ENCODE measurements at places on chromosomes 4 and X.

- no peak for DNase-seq
Observed at GRCh38 chr4:140707325-140707724, 48.9 kb downstream of the TBC1D9 start.

DNA sequence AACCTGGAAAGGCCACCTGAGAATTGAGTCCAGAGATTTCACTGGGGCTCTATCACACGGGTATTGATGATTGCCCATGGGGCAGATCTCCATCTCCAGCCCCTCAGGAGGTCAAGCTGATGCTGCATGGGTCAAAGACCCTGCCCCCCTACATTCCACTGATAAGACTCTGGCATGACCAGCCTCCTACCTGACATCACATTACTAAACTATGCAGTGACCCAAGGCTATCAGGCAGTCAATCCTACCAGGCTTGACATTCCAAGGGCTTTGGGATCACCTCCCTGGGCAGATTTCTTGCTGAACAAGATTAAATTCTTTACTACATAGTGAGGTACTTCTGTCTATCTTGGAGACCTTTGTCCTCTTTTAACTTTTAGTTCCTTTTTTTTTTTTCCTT is 192.7 kb upstream of the STS start:
- DNase-seq = no peak

GRCh38 chr4:81255524-81255923 is 40.5 kb upstream of the PRKG2 start:
- no peak for DNase-seq

DNA sequence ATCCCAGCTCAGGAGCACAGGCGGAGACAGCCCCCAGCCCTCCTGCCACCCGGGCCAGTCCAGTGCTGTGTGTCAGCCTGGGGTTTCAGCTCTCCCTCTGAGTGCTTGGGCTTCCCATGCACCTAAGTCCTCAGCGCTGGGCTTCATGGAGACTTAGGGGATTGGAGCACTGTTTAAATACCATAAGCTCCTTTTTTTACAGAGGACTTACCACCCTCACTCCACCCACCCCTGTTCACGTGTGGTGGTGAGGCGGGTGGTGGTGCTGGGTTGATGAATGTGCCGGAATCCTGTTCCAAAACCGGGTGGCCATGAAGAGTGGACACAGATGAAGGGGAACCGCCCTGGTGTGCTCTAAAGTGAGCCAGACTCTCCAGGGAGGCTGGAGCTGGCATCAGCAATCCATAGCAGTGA is 66.9 kb downstream of the PSAPL1 start:
- DNase-seq = no peak

- DNase-seq = no peak
Observed at GRCh38 chrX:13432414-13433297, 112.8 kb upstream of the ATXN3L start.

- no peak for DNase-seq
Observed at GRCh38 chrX:17415242-17415810, 40.3 kb downstream of the NHS start.

DNA sequence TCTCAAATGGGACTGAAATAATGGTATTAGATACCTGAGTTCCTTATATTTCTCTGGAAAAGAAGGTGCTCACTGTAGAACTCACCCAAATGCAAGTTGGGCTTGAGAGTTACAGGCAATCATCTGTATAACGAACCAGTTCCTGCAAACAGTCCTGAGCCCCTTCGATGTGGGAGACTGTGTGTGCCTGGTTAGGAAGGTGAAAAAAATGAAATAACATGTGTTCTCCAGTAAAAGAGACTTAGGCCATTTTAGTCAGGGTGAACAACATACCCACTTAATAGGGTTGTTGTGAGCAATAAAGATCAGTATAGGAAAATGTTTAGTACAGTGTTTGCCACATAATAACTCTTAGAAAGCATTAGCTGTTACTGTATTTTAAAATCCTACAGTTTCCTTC is 23.4 kb downstream of the STIM2 start:
- no peak for DNase-seq

DNA sequence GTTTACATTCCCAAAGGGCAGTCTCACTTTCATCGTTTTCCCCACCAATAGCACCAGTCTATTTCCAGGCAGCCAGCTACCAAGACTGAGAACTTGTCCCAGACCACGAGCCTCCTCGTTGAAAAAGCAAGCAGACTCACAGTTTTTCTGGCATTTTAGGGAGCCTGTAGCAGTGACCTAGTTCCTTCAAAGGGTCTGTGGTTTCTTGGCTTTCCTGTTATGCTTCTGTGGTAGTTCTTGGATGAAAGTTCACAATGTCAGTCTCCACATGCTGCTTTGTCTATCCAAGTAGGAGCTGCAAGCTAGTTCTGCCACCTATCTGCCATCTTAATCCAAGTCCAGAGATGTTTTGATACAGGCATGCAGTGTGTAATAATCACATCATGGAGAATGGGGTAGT is 151.6 kb upstream of the ZC4H2 start:
- no peak for DNase-seq

GRCh38 chr4:91840359-91840758 is 463.4 kb upstream of the GRID2 start:
- no peak for DNase-seq

GRCh38 chr4:1210241-1210841 is 38.0 kb upstream of the SPON2 start:
- DNase-seq = no peak

DNA sequence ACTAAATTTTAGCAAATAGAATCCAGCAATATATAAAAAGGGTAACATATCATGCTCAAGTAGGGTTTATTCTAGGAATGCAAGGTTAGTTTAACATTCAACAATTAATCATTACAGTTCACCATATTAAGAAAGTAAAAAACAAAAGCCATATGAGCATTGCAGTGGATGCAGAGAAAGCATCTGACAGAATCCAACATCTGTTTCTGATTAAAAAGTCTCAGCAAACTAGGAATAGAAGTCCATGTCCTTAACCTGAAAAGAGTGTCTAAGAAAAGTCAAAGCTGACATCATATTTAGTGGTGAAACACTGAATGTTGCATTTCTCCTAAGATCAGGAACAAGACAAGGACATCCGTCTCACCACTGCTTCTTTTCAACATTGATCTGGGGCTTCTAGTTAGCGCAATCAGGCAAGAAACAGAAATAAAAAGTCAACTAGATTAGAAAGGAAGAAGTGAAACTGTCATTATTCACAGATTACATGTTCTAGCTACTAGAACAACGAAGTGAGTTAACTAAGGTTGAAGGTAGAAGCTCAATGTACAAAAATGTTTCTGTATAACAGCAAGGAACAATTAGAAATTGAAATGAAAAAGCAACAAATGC is 49.3 kb downstream of the MRPL1 start:
- DNase-seq = no peak

- no peak for DNase-seq
Observed at GRCh38 chrX:1341545-1342184, 5.1 kb downstream of the IL3RA start.

- DNase-seq = no peak
Observed at GRCh38 chr4:185304944-185305690, 90.6 kb downstream of the LRP2BP start.

DNA sequence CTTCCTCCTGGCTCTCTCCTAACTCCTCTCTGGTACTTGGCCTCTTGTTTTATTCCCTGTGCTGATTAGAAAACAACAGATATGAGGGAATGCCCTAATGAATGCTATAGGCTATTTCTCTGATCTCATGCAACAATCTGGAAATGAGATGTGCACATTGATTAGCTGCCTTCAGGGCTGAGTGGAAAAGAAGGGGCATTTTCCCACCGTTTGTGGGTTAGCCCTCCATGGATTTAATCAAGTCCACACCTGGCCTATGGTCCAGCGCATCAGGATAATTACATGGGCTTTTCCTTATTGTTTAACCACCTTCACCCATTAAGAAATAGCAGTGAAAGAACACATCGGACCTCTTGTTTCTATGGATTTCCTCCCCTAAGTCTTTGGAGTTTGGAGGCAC is 70.0 kb downstream of the CAPN6 start:
- DNase-seq = no peak

DNA sequence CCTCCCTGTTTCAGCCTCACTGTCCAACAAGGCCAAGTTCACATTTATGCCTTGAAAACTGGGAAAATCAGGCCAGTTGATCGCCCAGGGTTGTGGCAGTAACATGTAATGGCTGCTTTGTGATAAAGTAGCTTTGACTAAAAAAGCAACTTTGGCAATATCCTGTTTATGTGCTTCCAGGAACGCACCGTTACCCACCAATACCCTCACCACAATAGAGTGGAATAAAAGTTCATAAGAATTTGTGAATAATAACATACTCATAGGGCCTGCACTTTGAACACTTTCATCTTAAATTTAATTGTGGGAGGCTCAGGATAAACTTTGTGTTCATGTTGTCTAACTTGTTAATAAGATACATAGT is 80.7 kb upstream of the MAML3 start:
- no peak for DNase-seq

GRCh38 chr4:86569103-86569870 is 24.8 kb upstream of the PTPN13 start:
- DNase-seq = no peak

GRCh38 chr4:134531013-134531412 is 329.4 kb upstream of the PABPC4L start:
- no peak for DNase-seq

DNA sequence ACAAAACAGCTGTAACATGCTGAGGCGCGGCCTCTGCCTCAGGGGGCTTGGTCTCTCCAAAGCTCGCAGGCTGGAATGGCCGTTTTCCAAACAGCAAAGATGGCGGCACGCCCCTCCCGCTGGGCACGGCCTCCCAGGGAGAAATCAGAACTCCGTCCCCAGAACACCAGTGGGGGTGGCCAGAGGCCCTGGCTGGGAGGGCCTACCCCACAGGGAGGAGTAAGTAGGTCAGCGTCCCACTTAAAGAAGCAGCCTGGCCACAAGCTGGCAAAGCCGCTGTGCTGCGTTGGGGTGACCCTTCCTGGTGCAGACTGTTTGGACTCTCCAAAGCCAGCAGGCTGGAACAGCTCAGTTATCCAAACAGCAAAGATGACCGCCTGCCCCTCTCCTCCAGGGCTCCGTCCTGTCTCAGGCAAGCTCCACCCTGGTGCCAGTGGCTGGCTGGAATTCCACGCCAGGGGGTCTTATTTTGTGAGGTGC is 862.8 kb downstream of the TRIML1 start:
- DNase-seq = no peak

GRCh38 chr4:56050625-56051024 is 101.9 kb downstream of the CEP135 start:
- DNase-seq = no peak

DNA sequence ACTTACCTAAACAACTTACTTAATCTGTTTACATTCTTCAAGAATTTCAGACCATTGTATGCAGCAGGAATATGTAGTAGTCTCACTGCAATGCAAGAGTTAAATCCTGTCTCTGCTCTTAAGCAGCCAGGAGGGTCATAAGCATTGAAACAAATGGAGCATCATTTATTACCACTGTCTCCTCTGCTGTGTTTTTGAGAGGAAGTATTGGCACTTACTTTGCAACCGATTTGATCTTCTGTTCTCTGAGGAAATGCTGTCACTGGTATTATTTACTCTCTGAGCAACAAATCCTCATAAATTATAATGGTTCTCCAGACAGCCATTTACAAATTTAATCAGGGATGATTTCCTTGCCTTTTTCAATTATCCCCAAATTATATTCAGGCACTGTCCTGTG is 1367.1 kb downstream of the STIM2 start:
- DNase-seq = no peak

- DNase-seq = no peak
Observed at GRCh38 chrX:151821226-151821625, 86.7 kb downstream of the CNGA2 start.

- DNase-seq = no peak
Observed at GRCh38 chr4:4311193-4311592, 21.1 kb downstream of the ZBTB49 start.

DNA sequence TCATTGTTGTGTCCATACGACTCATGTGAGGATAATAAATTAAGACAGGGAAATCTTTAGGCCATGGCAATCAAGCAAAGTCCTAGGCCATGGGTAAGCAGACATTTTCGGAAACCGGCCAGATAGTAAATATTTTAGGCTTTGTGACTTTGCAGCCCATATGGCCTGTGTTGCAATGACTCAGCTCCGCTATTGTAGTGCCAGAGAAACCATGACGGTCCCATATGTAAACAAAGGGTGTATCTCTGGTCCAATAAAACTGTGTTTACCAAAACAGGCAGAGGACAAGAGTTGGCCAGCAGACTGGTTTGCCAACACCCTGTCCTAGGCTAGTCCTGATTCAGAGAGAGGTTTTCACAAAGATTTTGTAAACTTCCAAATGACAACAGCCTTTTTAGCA is 5.0 kb downstream of the FAM114A1 start:
- no peak for DNase-seq

DNA sequence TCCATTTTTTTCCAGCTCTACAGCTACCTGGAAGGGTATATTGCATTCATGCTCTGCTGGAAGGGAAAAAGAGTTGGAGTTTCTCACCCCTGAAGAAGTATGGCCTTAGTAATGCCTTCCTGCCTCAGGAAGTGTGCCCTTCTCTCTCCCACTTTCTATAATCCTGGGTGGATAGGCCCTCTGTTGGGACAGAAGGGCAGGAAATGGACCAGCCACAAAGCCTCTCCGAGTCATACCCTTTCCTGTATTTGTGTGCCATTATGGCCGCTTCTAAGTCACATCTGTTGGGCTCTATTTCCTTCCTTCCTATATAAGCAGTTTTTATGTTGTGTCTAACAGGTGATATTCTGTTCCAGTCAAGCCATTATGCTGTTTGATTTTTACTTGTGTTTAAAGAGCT is 74.8 kb upstream of the SMARCA5 start:
- DNase-seq = no peak

GRCh38 chr4:41136456-41136855 is 77.9 kb downstream of the APBB2 start:
- DNase-seq = no peak

- DNase-seq = no peak
Observed at GRCh38 chrX:12685541-12685940, 105.7 kb upstream of the PRPS2 start.

DNA sequence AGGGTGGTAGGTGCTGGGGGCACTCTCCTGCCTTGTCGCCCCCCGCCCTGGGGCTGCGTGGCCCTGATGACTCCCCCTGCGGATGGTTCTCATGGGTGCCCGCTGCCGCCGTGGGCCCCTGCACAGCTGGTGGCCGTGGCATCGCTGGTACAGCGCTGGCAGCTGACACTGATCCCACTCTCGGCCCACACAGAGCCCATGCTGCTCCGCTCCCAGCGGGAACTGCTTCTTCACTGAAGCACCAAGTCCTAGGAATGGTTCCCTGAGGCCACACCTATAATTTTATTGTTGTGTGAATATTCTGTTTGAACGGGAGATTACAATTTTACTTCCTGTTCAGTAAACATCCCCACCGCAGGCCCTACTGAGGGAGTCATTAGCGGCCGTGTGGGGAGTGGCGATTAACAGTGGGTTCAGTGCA is 138.6 kb upstream of the NKX1-1 start:
- DNase-seq = peak; percentile 35

GRCh38 chrX:65528293-65528692 is 6.3 kb downstream of the LAS1L start:
- DNase-seq = no peak

GRCh38 chrX:129262912-129263311 is 260.4 kb downstream of the SMARCA1 start:
- no peak for DNase-seq

DNA sequence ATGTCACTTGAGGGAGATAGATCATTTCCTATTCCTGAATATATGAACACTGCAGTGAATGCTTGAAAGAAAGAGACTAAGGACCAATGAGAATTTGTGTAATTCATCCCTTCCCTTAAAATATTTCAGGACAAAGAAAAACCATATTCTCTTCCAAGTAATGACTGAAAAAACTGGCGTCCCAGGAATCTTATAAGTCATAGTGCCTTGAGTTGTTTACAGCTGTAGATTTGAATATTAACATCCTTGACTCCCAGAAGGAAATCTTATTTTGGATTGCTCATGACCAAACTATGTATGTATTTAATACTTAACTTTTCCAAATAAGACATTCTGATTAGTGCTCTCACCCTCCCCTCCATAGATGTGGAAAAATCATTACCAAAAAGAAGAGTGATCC is 55.5 kb downstream of the CLDN22 start:
- DNase-seq = no peak

Measured in SK-N-MC (cell line).